Activated CD4-positive, alpha-beta T cell treated with anti-CD3 and anti-CD28 coated beads, Interleukin-2, Interleukin-6, amounts not matched to agents 100 ng/mL and 50 ng/mL, durations not matched to agents 16 hours and 8 hours (primary cell): ENCODE measurements at places on chromosomes 7 and 10.

DNA sequence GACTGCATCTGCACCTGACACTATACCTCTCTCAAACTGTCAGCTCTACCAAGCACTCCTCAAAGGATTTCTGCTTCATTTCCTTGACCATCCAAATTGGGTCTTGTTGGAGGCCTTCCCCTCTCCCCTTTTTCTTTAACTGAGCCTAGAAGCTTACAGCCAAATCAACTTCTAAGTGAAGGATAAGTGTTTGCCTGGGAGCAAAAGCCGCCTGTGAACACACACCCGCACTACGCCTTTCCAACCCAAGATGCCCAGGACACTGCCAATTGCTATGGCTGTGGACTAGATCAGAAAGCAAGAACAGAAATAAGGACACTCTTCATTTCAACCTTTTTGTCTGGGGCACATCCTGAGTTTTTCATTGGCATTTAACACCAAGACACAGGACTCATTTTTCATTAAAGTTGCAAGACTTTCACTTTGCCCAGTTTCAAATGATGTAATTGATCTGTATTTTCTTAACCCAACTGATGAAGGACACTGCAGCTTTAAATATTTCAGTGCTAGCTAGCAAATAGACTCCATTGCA is 52.8 kb downstream of the CPEB3 start:
- no peak for DNase-seq

- no peak for DNase-seq
Observed at GRCh38 chr10:51095444-51095843, 21.2 kb downstream of the PRKG1 start.

- no peak for DNase-seq
Observed at GRCh38 chr10:103106539-103106938, 86.5 kb downstream of the NT5C2 start.

GRCh38 chr10:97475936-97476594 is 22.2 kb downstream of the MMS19 start:
- no peak for DNase-seq

GRCh38 chr7:88095-88926 is 104.1 kb upstream of the FAM20C start:
- DNase-seq = no peak

DNA sequence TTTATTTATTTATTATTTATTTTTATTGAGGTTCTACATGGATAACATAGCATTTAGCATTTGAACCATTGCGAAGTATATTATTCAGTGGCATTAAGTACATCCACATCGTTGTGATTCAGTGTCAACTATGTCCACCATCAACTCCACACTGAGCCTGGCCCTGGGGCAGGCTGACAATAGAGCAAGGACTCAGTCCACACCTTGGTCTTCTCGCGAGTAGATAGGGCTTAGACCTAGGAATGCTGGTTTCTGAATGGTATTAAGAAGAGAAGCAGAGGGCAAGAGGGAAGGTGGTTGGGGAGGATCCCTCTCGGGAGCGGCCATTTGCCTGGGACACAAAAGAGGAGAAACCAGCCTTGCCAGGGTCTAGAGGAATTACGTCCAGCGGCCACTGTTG is 599.2 kb upstream of the MGMT start:
- no peak for DNase-seq

- no peak for DNase-seq
Observed at GRCh38 chr7:109950256-109950655, 1140.7 kb upstream of the LRRN3 start.

DNA sequence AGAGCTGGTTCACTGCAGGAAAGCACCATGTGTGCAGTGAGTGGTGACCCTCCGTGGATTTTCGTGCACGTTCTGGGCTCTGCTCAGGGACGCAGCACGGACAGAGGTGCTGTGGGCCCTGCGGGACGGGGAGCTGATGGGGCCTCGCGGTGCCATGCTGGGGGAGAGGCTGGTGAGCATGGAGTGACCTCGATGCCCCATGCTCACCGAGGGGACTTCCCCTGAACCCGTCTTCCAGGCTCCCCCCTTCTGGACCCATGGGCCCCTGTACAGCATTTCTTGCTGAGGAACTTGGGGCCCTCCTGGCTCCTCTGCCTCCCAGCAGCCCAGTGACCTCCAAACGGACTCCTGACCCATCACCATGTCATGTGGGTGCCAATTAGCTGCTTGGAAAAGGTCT is 253.7 kb downstream of the DNAJB6 start:
- DNase-seq = no peak

GRCh38 chr7:87935384-87935706 is 1.3 kb downstream of the ADAM22 start:
- no peak for DNase-seq

DNA sequence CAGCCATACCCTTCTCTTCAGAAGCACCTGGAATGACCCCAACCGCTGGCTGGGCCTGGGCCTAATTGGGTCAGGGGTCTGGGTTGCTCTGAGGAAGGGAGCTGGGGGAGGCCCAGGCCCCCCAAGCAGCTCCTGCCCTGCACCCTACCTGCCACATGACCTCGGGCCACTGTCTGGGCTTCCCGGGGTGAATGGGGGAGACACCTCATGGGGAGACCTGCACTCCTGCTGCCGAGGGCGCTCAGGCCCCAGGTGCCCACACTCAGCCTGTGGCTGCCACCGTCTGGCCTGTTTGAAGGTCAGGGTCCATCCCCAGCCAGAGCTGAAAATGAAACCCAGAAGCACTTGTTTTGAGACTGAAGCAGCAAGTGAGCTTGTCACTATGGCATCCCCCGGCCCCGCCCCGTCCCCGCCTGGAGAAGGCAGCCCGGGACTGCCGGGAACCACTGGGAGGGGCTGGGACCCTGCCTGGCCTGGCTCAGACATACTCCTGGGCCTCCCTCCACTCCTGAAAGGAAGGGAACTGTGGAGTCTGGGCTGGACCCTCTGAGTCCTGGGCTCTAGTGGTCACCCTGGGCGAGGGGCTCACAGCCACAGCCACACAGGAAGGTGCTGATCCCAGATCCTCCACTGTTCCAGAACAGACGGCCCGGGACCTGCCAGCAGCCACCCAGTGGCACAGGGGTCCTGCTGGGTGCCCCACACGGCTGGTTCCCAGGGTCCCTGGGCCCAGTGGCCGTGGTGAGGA is 7.4 kb upstream of the MICALL2 start:
- no peak for DNase-seq

- no peak for DNase-seq
Observed at GRCh38 chr7:146150153-146150552, 33.6 kb downstream of the CNTNAP2 start.

DNA sequence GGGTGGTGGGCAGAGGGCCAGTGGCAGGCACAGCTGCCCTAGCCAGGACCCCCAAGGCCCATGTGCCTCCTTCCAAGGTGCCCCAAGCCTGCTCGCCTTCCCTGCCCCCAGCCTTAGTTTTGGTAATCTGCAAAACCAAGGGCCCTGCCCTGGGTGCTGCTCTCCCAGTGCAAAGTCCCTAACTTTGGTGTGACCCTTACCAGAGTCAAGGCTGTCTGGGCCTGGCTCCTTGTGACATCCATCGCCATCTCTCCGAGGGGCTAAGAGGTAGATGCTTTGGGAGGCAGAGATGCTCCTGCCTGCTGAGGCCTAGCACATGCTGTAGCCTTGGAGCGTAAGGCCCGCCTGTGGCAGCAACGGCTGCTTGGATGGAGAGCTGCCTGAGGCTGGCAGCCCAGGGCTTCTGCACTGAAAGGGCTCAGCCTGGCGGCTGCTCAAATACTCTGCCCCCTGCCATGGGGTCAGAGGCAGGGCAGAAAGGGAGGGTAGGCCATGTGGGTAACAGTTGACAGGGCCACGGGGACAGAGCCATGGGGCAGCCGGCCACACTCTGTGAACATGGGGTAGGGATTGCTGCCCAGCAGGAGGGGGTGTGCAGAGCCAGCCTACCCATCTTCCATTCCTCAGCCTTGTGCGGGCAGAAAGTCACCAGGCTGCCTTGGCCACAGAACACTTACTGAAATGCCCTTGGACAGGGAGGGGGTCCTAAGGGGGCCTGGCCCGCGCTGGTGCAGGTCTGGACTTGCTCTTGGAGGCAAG is 17.9 kb upstream of the MYL7 start:
- DNase-seq = no peak

- DNase-seq = peak; percentile 29
Observed at GRCh38 chr10:27030060-27030459, 70.2 kb downstream of the ANKRD26 start.

DNA sequence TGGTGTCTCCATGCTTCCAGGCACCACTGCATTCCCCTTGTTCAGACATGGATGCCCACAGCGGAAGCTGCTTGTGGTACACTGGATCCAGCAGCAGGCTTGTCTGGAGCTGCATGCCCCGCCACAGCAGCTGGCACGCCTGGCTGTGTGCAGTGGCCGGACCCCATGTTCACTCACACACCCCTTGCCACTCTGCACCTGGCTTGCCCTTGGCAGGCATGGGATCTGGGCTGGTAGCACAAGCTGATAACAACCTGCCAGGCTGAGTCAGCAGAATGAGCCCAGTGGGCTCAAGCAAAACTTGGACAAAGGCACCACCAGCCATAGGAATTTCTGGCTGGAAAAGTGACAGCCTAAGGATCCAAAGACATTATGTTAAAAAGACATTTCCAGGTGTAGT is 91.8 kb upstream of the TMEM168 start:
- no peak for DNase-seq

DNA sequence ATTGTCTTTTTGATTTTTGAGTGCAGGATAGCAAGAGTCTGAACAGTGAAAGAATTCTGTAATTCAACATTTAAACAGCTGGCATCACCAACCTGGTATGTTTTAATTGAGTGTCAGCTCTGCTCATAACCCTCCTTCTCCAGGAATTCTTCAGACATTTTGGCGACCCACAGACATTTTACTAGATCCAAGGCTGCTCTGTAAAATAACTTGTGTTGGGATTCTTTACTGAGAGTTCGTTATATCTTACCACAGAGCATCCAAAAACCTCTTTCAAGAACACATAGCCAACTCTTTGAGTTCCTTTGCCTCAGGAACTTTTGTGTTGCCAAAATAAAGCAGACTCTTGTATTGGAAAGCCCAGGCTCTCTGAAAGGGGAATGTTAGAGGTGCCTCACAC is 27.7 kb upstream of the SORCS3 start:
- no peak for DNase-seq
